ENCODE measurements at places on chromosomes 6 and 20.

GRCh38 chr6:138026342-138026741 lies 80.9 kb downstream of the PERP start:
- DNase-seq = no peak

GRCh38 chr20:1472556-1473245 lies 6.1 kb upstream of the NSFL1C start:
- no peak for DNase-seq

- DNase-seq = no peak
Observed at GRCh38 chr6:167569041-167569805, 244.3 kb downstream of the TTLL2 start.

- no peak for DNase-seq
Observed at GRCh38 chr6:129501740-129502660, 208.0 kb downstream of the ARHGAP18 start.

DNA sequence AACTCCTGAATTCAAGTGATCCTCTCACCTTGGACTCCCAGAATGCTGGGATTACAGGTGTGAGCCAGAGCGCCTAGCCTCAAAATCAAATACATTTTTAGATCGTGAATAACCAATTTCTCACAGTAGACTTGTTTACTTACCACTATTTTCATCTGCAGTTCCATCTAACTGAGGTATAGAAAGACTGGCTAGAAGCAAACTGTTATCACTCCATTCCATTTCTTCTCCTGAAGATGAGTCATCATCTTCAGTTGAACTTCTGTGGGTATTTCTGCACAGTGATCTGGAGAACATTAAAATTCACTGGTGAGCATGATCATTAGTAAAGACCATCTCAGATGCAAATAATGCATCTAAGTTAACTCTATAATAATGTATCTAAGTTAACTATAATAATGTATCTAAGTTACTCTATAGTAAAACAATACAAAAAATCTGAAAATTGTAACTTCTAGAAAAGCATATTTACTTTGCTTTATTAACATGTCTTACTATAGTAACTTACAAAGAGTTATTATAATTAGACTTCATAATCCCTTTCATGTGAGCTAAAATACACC lies 105.4 kb downstream of the REV3L start:
- no peak for DNase-seq

GRCh38 chr6:170433163-170434116 lies 119.7 kb downstream of the PSMB1 start:
- DNase-seq = no peak

GRCh38 chr6:121934451-121934850 lies 465.0 kb upstream of the HSF2 start:
- no peak for DNase-seq

DNA sequence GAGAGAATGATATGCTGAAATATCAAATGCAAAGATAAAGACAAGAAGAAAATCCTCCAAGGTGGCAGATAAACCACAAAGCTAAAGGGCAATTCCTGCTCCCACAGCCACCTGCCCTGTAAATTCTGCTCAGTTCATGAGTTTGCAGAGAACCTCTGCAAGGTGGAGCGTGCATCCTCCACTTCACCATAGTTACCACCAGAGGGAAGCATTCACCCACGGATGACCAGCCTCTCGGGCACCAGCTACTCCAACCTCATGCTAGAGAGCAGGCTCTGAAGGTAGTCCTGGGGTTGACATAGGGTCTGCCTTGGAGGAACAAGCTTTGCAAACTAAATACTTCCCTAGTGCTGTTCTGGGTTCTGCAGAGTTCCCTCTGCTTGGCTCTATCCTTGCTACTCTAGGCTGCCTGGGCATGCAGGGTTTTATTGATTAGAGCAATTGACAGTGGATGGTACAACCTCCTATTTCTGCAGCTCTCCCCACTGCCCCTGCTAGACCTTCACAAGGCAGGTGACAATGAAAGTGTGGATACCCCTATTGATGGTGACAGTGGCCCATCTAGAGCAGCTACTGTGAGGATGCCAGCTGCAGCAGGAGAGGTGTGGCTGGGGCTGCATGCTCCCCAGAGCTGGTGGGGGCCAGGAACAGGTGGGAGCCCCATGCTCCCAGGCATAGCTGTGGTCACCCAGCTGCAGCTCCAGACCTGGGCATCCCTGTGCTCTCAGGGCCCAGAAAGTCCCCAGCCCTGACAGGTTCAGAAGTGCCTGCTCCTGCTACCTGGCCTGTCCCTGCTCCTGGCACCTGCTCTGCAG lies 51.1 kb downstream of the GGTLC1 start:
- peak; percentile 20 for DNase-seq

GRCh38 chr20:19603376-19603750 lies 154.7 kb upstream of the RIN2 start:
- DNase-seq = no peak

DNA sequence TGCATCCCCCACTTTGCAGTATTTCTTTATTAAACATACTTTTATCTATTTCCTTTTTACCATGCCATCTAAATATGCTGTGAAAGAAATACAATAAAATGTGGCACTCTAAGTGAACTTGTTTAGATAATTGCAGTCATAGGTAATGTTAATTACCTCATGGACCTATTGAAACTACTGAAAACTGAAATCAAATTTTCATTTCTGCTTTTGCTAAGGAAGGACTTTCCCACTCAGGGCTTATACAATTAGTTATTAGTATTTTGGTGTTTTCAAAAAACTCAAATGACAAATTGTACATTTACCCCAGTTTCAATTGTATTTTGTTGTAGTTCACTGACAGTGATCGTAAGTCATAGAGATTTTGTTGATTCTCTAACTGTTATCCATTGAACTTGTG lies 88.4 kb downstream of the ID4 start:
- no peak for DNase-seq

DNA sequence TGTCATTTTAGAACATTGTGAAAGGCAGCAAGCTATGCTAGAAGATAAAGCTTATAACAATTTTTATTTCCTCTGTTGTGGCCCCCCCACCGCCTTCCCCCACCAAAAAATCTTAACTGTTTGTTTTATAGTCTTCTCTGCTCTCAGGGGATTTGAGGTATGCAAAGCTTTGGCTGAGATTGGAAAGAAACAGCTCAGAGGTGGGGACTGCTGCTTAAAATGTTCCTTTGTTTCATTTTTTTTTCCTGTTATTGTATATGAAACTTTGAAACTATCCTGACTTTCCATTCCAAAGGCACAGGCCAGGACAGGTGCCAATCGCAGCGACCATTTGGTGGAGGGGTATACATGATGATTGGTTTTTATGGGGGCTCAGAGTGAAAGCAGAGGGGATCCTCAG lies 114.7 kb upstream of the PHACTR1 start:
- DNase-seq = no peak
